PC-9 (cell line): ENCODE measurements at places on chromosomes 2 and 18. TPM values are rescaled to one million over a fixed set of nuclear protein-coding genes. Genes with fewer than 3 reads are reported as not detected.

The CIB4 gene
- not detected in 2 replicates for total RNA-seq

The ACTG2 gene
- not detected in 2 replicates for total RNA-seq

The PKDCC gene
- total RNA-seq = 3.9 and 5.5 TPM in 2 replicates

The ANKRD30BL gene
- total RNA-seq = not detected in 2 replicates

The TET3 gene
- 17.1 and 19.1 TPM in 2 replicates for total RNA-seq

The GTF2A1L gene
- total RNA-seq = not detected in 2 replicates

The VSNL1 gene
- total RNA-seq = not detected in 2 replicates

The CFAP65 gene
- total RNA-seq = not detected in 2 replicates

The AGFG1 gene
- total RNA-seq = 82.8 and 119 TPM in 2 replicates

The GKN1 gene
- not detected in 2 replicates for total RNA-seq

The TNFAIP6 gene
- not detected in 2 replicates for total RNA-seq

The FSHR gene
- not detected in 2 replicates for total RNA-seq

The UPP2 gene
- total RNA-seq = not detected in 2 replicates

DNA sequence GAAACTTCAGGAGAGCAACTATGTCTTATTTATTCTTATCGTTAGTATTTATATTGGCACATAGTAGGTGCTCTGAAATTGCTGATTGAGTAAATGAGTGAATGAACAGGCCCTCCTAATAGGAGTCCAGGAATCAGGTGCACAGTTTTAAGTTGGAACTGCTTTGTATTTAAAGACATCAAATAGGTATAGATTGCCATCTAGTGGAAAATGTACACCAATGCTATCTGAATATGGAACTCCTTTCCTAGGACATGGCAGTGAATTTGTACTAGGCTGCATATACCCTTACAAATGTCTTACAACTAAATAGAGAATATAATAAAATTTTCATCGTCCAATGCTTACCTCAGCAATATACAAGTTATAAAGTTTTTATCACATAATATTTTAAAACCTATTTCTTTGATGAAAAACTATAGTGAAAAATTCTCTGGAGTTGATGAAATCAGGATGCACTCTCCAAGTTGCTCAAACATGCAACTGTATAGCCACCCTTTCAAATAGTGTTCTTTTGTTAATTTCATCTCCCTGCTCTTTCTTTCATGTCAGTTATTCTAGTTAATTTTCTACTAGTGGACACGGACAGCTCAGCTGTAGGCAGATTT is 318.9 kb upstream of the SYT4 start:
- no peak for DNase-seq

DNA sequence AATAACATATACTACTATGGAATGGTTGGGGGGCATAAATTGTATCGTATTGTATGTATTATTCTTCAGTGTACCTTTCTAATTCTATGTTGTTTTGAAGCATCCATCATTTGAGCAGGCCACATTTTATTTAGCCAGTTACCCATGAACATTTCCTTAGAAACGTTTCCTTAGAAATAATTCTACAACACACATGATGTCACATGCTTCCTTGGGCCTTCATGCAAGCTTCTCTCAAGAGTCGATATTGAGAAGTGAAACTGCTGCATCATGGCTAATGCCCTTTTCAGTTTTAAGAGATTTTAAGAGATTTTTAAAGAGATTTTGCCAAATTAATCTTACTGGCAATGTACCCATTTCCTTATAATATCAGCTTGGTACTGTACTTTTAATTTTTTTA is 63.9 kb downstream of the ALPK2 start:
- DNase-seq = no peak

DNA sequence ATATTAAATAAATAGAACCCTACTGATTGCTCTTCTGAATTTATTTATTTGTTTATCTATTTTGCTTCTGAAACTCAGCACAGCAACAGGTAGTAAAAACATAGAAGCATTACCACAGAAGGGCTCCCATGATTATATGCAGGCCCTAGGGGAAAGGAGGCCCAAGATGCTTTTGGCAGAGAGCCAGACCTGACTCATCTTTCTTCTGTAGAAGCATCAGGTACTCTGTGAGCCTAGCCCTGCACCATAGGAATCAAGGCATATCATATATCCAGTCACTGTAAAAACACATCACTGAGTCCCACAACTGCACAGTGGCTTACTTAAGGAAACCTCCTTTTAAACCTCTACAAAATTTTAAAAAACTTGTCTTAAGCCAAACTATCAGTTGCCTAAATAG is 1.8 kb downstream of the SCN9A start:
- peak; percentile 25 for DNase-seq

- no peak for DNase-seq
Observed at GRCh38 chr2:151973901-151974199, 125.0 kb downstream of the CACNB4 start.

- DNase-seq = no peak
Observed at GRCh38 chr2:174654419-174654941, 56.9 kb upstream of the WIPF1 start.

DNA sequence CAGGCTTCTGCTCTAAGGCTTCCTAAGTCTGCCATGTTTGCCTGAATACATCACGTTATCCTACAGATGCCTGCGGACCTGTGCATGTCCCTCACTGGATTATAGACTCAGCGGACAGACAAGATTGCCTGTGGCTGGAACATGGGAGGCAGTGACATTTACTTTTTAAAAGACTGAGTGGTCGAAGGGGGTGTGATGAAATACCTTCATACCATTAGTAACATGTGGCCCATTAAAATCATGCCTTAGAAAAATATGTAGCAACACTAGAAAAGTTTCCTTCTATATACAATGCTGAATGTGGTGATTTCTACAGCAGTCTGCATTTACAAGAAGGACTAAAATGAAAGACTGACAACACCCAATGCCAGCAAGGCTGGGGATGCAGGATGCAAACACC is 154.4 kb downstream of the ASB1 start:
- no peak for DNase-seq

GRCh38 chr18:9992300-9992972 is 78.6 kb downstream of the VAPA start:
- no peak for DNase-seq

GRCh38 chr2:69801745-69802290 is 27.6 kb upstream of the GMCL1 start:
- DNase-seq = no peak

- DNase-seq = no peak
Observed at GRCh38 chr18:9189491-9189890, 52.9 kb downstream of the ANKRD12 start.

DNA sequence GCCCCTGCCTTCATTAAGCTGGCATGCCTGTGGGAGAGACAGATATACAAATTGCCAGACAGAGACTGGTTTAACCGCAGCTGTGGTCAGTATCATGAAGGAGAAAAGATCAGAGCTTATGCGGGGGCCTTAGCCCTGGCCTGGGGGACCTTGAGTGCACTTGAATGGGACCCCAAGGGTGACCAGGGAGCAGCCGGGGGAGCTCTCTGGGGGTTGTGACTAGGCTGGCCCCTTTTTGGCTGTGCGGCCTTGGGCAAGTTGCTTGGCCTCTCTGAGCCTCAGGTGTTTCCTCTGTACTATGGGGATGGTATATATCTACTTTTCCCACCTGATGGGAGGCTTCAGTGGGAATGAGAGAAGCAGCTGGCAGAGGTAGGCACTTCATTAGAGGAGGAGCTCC is 35.7 kb downstream of the INHBB start:
- DNase-seq = no peak

DNA sequence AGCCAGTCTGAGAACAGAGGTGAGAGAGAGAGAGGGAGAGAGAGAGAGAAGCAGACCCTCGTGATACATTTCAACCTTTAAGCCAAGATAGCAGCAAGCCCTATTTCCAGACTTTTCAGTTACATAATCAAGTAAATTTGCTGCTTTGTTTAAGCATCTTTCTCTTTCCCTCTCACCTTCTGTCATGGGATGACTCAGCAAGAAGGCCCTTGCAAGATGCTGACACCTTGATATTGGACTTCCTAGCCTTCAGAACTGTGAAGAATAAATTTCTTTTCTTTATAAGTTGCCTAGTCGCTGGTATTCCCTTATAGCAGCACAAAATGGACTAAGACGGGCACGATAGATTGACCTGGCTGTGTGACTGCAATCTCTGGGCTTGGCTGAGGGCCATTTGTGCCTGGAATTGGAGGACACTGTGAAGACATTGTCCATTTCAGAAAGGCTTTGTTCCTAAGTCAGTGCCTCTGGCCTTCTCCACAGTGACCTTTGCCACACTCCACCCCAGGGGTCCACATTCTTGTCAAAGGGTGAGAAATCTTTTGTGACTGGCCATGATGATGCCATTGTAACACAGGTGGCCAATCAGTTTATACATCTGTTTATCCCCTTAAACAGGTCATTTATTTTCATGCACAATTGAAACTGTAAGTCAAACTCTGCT is 51.3 kb upstream of the ITSN2 start:
- DNase-seq = no peak

- peak; percentile 15 for DNase-seq
Observed at GRCh38 chr2:233674995-233675394, 3.3 kb downstream of the UGT1A9 start.

- DNase-seq = no peak
Observed at GRCh38 chr2:121884078-121884477, 128.6 kb downstream of the TSN start.

- no peak for DNase-seq
Observed at GRCh38 chr18:57595347-57595746, 8.8 kb upstream of the FECH start.

DNA sequence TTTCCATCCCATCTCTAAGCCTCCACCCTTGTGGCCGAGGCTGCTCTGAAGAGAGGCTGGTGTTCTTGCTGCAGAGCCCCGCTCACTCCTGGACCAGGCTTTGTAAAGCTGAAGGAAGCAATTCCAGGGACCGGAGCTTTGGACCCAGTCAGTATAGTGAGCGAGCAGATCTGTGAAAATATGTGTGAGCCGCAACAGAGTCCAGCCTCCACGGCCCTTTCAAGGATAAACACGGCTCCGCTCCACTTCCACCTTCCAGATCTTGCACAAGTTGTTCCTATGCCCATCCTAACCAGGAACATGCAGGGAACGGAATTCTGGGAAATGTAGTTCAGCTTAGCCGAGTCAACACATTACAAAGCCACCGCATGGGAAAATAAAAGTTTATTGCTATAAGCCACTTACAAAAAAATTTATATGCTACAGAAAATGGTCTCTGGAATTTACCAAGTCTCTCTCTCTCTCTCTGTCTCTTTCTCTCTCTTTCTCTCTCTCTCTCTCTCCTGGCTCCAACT is 151.7 kb upstream of the ZNF521 start:
- no peak for DNase-seq

DNA sequence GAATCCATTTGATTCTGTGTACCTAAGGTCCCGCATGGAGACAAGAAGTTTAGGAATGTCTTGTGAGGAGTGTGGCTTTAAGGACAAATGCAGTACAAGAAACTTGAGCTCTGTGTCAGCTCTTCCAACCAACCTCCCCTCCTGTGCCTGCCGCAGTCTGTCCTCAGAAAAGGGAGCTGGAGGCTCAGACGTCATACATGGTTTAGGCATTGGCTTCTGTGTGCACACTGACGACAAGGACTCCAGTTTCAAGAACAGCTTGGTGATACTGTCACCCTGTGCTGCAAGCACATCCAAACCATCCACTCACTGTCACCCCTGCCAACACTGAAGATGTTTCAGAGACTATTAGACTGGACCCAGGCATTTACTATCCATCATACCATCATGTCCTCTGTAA is 470.4 kb downstream of the IRS1 start:
- DNase-seq = no peak

GRCh38 chr2:227163485-227163997 is 464 bp downstream of the COL4A4 start:
- no peak for DNase-seq

DNA sequence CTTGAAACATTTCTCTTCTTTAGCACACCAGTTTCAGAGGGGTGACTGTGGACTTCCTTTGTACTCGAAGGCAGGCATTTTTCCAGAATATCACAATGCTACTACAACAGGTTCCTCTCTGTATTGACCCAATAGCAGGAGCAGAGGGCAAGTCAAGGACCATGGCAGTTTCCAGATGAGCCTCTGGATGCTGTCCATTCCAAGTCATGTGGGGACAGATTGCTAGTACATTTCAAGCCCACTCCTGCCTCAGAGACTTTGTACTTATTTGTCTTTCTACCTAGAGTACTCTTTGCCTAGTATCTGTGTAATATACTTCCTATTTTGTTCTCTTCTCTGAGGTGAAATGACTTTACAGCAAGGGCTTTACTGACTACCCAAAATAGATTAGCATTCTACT is 373.9 kb downstream of the PIK3C3 start:
- no peak for DNase-seq

GRCh38 chr2:174153757-174154680 is 94.3 kb downstream of the OLA1 start:
- DNase-seq = no peak

GRCh38 chr2:235833971-235834620 is 334.1 kb downstream of the GBX2 start:
- no peak for DNase-seq

DNA sequence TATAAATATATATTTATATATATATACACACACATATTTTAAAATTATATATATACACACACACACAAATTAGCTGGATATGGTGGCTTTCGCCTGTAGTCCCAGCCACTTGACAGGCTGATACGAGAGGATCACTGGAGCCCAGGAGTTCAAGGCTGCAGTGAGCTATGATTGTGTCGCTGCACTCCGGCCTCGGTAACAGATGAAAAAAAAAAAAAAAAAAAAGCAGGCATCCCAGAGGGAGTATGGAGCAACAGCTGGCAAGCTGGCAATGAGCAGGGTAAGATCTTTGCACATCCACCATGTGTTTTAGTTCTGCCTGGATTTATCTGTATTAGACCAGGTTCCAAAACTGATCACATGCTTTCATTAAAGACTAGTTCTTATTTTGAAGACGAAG is 170.1 kb downstream of the MAP2 start:
- no peak for DNase-seq

DNA sequence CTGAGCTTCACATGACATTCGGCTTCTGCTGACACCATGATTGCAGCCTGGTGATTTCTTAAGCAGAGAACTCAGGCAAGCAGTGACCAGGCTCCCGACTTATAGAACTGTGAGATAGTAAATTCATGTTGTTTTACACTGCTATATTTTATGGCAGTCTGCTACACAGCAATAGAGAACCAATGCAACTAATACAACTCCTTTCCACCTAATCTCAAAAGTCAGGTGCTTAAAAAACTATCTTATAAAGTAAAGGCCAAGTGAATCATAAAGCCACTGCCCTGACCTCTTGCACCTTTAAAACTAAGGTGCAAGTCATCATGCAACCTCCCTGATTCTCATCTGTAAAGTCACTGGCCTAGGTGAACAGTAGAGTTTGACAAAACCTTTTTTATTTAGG is 95.3 kb upstream of the GLS start:
- DNase-seq = peak; percentile 49

- DNase-seq = no peak
Observed at GRCh38 chr2:154381931-154382794, 316.3 kb upstream of the KCNJ3 start.

- no peak for DNase-seq
Observed at GRCh38 chr2:168658706-168659105, 143.7 kb upstream of the NOSTRIN start.

GRCh38 chr2:22377268-22377667 is 1007.7 kb upstream of the KLHL29 start:
- DNase-seq = no peak

DNA sequence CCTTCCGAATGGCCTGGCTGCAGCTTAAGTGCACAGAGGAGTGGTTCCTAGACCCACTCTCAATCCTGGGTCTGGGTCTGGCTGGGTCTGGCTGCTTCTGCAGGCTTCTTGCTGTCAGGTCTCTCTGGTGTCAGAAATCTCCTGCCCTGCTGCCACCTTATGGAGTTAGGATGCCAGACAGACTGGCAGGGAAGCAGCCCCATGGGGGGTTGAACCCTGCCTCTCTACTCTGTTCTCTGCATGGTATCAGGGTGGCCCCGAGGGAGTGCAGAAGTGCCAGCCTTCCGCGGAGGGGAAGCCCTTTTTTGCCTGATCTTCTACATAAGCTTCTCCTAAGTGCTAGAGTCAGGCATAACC is 89.4 kb downstream of the ZCCHC2 start:
- DNase-seq = no peak

GRCh38 chr2:64447317-64448040 is 6.5 kb upstream of the LGALSL start:
- DNase-seq = no peak
